ENCODE measurements at places on chromosomes 16 and 17.
A peak's percentile ranks its signal among the peaks of the same experiment; 100 is the strongest.

GRCh38 chr16:1357906-1358566, 6.3 kb downstream of the GNPTG start:
- DNase-seq, result no peak

GRCh38 chr17:34365340-34365739, 2.3 kb upstream of the CCL1 start:
- no peak for DNase-seq

GRCh38 chr16:2150418-2151187, 2.2 kb downstream of the RAB26 start:
- DNase-seq, result no peak

DNA sequence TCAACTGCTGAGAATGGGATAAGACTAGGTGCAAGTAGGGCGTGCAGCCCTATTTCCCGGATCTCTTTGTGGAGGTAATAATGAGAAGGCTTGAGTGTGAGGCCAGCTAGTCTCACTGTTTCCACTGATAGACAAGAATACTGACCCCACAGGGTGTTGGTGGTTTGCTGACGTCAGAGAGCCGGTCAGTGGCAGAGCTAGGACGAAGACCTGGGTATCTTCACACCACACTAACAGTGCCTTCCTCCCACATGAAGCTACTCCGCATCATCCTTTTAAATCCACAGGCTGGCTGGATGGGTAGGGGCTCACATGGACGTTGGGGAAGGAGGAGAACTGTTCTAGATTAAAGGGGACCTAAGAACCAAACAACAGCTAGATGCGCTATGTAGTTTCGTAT, 68.0 kb downstream of the ZFHX3 start:
- DNase-seq, result no peak

DNA sequence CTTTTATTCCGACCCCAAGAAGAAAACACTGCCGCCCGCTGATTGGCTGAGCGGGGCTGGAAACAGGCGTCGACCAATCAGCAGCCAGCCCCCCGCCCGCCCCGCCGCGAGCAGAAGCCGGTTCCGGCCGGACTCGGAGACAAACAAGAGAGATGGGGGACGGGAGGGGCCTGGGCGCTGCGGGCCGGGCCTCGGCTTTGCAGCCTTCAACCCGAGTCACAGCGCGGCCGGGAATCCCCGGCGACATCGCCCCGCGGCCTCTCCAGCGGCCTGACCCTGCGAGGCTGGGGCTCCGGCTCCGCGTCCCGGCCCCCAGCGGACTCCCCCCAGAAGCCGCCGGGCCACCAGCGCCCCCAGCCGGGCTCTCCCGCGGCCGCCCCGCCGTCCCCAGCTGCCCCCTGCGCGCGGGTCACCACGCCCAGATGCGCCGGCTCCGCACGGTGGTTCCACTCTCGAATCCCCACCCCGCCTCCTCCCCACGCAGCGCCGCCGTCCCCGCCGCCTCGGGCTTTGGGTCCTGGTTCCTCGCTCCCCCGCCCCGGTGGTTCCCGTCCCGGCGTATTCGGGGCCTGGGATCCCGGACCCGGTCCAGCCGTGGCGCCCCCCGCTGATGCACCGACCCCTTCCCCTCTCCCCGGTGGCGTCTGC, 346 bp upstream of the SLC43A2 start:
- peak; percentile 97 for DNase-seq

GRCh38 chr16:4944333-4945281, 7.7 kb upstream of the PPL start:
- peak; percentile 96 for DNase-seq
